ENCODE measurements at places on chromosomes 2 and 18.

GRCh38 chr2:174594456-174594855 lies 3.1 kb downstream of the WIPF1 start:
- DNase-seq, result no peak

- DNase-seq, result no peak
Measured at GRCh38 chr18:1708006-1708405, 803.3 kb downstream of the ADCYAP1 start.

GRCh38 chr2:171592036-171592555 lies 69.8 kb downstream of the CYBRD1 start:
- DNase-seq, result no peak

DNA sequence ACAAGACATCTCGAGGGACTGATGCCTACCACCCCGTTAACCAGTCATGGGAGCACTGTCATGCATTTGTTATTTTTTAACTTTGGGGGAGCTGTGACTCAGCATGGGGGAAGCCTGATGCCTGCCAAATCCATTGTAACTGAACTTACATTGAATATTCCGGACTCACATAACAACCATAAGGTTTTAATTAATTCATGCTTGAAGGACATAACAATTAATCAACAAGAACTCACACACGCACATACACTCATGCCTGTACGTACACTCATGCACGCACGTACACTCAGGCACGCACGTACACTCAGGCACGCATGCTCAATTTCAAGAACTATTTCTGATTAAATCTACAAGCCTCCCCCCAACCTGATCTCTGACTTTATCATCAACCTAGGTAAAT lies 1639.1 kb downstream of the SUCLG1 start:
- DNase-seq, result no peak

DNA sequence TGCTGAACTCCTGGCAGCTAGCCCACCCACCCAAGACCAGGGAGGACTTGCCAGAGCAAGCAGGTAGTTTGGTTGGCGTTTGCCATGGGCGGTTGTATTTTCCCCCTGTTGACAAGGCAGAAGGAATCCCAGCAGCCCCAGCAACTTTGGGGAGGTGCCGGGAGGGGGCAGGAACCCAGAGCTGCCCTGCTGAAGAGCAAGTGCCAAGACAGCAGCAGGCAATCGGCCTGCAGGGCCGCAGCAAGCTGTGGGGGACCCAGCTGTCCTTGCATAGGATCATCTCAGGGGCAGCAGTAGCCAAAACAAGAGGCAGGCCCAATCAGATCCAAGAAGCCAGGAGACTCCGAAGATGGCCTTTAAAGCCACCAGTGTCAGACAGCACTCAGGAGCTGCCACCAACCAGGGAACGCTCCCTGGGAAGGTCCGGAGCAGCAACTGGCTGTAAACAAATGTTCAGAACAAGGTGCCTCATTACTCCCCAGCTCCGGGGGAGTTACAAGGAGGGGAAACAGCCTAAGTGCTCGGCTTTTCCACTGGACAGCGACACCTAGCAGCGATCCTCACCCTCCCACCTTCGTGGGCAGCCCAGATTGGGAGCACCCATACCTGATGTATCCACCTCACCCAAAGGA lies 2.1 kb downstream of the ST8SIA5 start:
- DNase-seq, result peak; percentile 41

DNA sequence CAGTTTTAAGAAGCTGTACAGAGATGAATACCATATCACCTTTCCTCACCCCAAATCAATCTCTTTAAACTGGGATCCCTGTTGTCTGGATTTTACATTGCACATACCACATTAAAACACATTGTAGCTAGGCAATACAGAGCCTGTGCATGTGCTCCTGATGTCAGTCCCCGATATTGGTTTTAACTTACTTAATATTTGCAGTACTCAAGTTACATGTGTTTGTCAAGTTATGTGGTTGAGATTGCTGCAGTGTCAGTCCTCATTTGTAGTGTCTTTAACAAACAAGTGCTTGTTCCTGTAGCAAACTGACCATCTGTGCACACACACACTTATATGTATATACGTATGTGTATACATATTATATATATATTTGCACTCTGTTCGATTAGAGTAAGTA lies 10.4 kb upstream of the UBE2E3 start:
- DNase-seq, result no peak

- DNase-seq, result no peak
Measured at GRCh38 chr18:8224576-8224975, 384.7 kb upstream of the RAB12 start.

- no peak for DNase-seq
Measured at GRCh38 chr2:212595036-212595654, 56.5 kb upstream of the ERBB4 start.

- DNase-seq, result no peak
Measured at GRCh38 chr2:195818526-195818925, 161.5 kb downstream of the SLC39A10 start.

DNA sequence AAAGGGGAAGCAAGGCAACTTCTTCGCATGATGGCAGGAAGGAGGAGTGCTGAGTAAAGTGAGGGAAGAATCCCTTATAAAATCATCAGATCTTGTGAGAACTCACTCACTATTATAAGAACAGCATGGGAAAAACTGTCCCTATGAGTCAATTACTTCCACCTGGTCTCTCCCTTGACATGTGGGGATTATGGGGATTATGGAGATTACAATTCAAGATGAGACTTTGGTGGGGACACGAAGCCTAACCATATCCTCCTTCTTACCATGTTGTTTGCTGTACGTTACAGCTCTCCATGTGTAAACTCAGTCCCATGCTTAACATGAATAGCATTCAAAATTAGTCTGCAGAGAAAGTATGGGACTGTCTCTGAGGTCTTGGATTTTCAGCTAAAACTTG lies 1096.8 kb upstream of the ACVR2A start:
- DNase-seq, result no peak

- DNase-seq, result no peak
Measured at GRCh38 chr18:46110406-46110805, 6.2 kb downstream of the HAUS1 start.

DNA sequence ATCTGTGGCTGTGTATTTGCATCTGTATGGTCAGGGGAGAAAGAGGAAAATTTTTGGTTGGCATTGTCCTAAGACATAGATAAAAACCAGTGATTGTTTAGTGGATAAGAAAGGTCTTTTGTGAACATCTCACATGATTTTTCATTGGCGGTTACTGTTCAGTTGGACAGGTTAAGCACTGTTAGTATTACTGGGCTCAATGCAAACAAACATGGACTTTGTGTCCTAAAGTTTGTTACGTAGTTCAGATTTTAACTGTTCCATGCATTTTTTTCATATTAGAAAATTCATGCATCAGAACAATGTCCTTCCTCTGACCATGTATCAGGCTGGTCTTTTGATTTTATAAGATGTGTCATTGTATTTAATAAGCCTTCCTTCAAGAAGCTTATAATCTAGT lies 368.0 kb downstream of the MEIS1 start:
- DNase-seq, result no peak

GRCh38 chr2:173232956-173233744 lies 121.5 kb upstream of the CDCA7 start:
- no peak for DNase-seq

- DNase-seq, result no peak
Measured at GRCh38 chr2:112155331-112156151, 17.4 kb downstream of the FBLN7 start.

Measured in anterior cingulate cortex (tissue), 58 donors.